ENCODE measurements at places on chromosomes 1 and 21.

- no peak overlapping the region for H3K4me3 ChIP-seq
Measured at GRCh38 chr21:29641635-29642550, 297.9 kb downstream of the GRIK1 start.

- H3K27ac ChIP-seq = no peak overlapping the region
- H3K4me1 ChIP-seq = peaks cover 2% of the 10 kb centered on the region
- DNase-seq = no peak
- H3K36me3 ChIP-seq = no peaks in the 10 kb centered on the region
- no peaks in the 10 kb centered on the region for H3K27me3 ChIP-seq
Measured at GRCh38 chr1:74193908-74194307, 4.1 kb downstream of the LRRIQ3 start.

DNA sequence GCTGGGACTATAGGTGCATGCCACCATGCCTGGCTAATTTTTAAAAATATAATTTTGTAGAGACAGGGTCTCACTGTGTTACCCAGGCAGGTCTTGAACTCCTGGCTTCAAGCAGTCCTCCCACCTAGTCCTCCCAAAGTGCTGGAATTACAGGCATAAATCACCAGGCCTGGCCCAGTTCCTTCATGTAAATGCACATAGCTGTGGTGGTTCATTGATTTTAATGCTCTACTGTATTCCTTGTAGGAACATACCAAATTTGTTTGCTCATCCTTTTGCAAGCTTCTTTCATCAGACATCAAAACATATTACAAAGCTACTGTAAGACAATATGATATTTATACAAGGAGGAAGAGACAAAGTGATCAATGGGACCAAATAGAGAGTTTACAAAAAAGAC lies 237.5 kb upstream of the ESRRG start:
- no peak overlapping the region for H3K4me3 ChIP-seq
- DNase-seq = no peak
- H3K27ac ChIP-seq = no peak overlapping the region
- H3K4me1 ChIP-seq = no peaks in the 10 kb centered on the region
- H3K27me3 ChIP-seq = no peaks in the 10 kb centered on the region
- H3K36me3 ChIP-seq = no peaks in the 10 kb centered on the region

- DNase-seq = no peak
- H3K36me3 ChIP-seq = no peaks in the 10 kb centered on the region
- no peaks in the 10 kb centered on the region for H3K27me3 ChIP-seq
Measured at GRCh38 chr1:6600410-6601048, 2.1 kb downstream of the KLHL21 start.

- H3K4me3 ChIP-seq = no peak overlapping the region
Measured at GRCh38 chr1:6037338-6037762, 8.3 kb upstream of the KCNAB2 start.

- H3K27ac ChIP-seq = no peak overlapping the region
- no peak for DNase-seq
- H3K27me3 ChIP-seq = no peaks in the 10 kb centered on the region
- no peak overlapping the region for H3K4me3 ChIP-seq
- no peaks in the 10 kb centered on the region for H3K4me1 ChIP-seq
- H3K36me3 ChIP-seq = no peaks in the 10 kb centered on the region
Measured at GRCh38 chr1:66380452-66381212, 153.3 kb upstream of the SGIP1 start.

GRCh38 chr1:209692296-209692695 lies 12.3 kb upstream of the HSD11B1 start:
- no peaks in the 10 kb centered on the region for H3K27me3 ChIP-seq
- no peak overlapping the region for H3K27ac ChIP-seq
- no peak for DNase-seq
- no peaks in the 10 kb centered on the region for H3K36me3 ChIP-seq

DNA sequence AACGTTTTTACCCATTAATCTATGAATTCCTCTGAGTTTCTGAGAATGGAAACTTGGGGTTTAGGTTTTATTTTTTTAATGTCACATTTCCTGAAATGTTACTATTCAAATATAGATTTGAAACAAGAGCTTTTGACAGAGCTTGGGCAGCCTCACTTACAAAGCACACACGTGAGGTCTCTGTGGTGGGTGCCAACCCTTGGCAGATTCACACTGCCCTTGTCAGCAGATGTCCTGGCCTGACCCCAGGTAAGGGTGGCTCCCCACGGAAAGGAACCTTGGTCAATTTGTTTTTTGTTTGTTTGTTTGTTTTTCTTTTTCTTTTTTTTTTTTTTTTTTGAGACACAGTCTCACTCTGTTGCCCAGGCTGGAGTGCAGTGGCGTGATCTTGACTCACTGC lies 53.5 kb downstream of the FAAP20 start:
- H3K27ac ChIP-seq = no peak overlapping the region
- no peaks in the 10 kb centered on the region for H3K27me3 ChIP-seq
- H3K4me1 ChIP-seq = no peaks in the 10 kb centered on the region
- peak; percentile 6 for DNase-seq
- H3K4me3 ChIP-seq = no peak overlapping the region

- H3K4me1 ChIP-seq = no peaks in the 10 kb centered on the region
- no peak for DNase-seq
- no peak overlapping the region for H3K4me3 ChIP-seq
- no peaks in the 10 kb centered on the region for H3K27me3 ChIP-seq
- no peak overlapping the region for H3K27ac ChIP-seq
Measured at GRCh38 chr1:161335796-161336195, 21.6 kb downstream of the SDHC start.

GRCh38 chr1:188551176-188551575 lies 1722.4 kb downstream of the PLA2G4A start:
- no peak overlapping the region for H3K27ac ChIP-seq
- no peaks in the 10 kb centered on the region for H3K27me3 ChIP-seq
- no peak for DNase-seq

DNA sequence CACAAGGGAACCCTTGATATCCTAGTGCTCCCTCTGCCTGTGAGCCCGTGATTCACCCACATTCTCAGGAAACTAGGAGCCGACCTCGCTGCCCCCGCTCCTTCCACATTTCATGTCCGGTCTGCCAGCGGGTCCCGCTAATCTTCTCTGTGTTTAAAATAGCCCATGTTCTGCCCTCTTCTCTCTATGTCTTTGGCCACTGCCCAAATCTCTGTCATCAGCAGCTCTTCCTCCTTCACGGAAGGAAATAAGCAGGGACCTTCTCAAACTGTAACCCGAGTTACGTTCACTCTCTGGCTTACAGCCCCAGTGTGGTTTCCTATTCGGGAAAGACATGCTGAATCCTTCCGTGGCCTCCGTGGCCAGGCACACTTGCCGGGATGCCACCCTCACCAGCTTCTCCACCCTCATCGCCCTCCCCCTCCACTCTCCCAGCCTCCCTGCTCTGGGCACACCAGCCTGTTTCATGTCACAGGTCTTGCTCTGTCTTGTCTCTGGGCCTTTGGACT lies 21.1 kb upstream of the UBXN10 start:
- no peak overlapping the region for H3K4me3 ChIP-seq
- DNase-seq = no peak
- H3K36me3 ChIP-seq = no peaks in the 10 kb centered on the region
- no peak overlapping the region for H3K27ac ChIP-seq
- no peaks in the 10 kb centered on the region for H3K27me3 ChIP-seq

- H3K27me3 ChIP-seq = no peaks in the 10 kb centered on the region
- no peak for DNase-seq
- no peaks in the 10 kb centered on the region for H3K36me3 ChIP-seq
- H3K4me3 ChIP-seq = no peak overlapping the region
- H3K4me1 ChIP-seq = no peaks in the 10 kb centered on the region
- no peak overlapping the region for H3K27ac ChIP-seq
Measured at GRCh38 chr1:14367451-14367850, 231.0 kb upstream of the KAZN start.

DNA sequence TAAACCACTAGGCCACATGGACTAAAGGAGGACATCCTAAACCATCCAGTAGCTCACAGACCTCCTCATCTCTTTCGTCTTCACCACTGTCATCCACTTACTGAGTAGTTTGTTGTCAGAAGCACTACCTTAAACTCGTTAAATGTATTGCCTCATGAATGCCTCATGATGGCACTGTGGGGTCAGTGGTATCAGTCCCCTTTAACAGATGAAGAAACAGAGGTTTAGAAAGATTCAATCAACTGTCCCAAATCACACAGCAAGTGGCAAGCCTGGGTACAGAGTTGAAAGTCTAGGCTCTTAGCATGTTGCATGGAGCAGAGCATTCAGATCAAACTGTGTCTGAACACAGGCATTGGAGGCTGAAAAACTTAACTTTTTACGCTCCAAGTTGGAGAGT lies 183.6 kb upstream of the KIAA0040 start:
- no peak overlapping the region for H3K27ac ChIP-seq
- no peak for DNase-seq
- no peaks in the 10 kb centered on the region for H3K4me1 ChIP-seq
- no peaks in the 10 kb centered on the region for H3K27me3 ChIP-seq
- H3K36me3 ChIP-seq = no peaks in the 10 kb centered on the region
- no peak overlapping the region for H3K4me3 ChIP-seq

DNA sequence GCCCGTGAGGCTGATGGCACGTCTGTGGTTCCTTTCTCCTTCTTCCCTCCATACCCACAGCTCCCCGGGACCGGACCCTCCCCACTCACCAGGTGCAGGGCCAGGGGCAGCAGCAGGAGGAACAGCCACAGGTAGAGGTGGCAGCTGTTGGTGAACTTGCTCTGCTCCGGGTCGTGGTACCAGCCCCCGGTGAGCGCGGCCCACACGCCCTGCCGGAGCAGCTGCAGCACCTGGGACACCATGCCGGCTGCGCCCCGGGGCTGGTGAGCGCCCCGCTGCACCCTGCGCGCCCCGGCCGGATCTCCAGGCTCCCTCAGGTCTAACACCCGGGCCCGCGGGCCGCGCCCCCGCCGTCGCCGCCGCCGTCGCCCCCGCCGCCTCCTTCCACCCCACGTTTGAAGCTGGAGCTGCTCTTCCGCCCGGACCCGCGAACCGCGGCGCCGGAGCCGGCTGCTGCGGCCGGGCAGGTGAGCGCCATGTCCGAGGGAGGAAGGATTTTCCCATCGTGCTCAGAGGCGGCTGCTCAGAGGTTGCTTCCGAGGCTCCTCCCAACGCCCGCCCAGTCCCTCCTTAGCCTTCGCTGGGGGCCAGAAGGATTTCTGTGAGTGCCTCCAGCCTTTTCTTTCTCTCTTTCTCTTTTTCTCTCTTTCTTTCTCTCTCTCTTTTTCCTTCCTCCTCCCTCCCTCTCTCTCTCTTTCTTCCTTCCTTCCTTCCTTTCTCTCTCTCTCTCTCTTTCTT lies at the start of gene PCNX2:
TSS of gene PCNX2 (minus strand) at position 489 of the 738 bp plus-strand sequence. CDS start at position 242, 247 bp downstream.
- H3K36me3 ChIP-seq = no peaks in the 10 kb centered on the region
- peak within 1 kb of the TSS; percentile 76 for H3K4me3 ChIP-seq
- DNase-seq = peak; percentile 74
- no peaks in the 10 kb centered on the region for H3K27me3 ChIP-seq
- no peak within 1 kb of the TSS for H3K27ac ChIP-seq

GRCh38 chr1:226574591-226575435 lies 26.2 kb downstream of the STUM start:
- no peaks in the 10 kb centered on the region for H3K4me1 ChIP-seq
- no peaks in the 10 kb centered on the region for H3K27me3 ChIP-seq
- H3K36me3 ChIP-seq = no peaks in the 10 kb centered on the region
- H3K27ac ChIP-seq = no peak overlapping the region

GRCh38 chr1:98732985-98733781 lies 71.7 kb downstream of the SNX7 start:
- H3K27ac ChIP-seq = no peak overlapping the region
- H3K36me3 ChIP-seq = no peaks in the 10 kb centered on the region
- H3K4me1 ChIP-seq = no peaks in the 10 kb centered on the region

DNA sequence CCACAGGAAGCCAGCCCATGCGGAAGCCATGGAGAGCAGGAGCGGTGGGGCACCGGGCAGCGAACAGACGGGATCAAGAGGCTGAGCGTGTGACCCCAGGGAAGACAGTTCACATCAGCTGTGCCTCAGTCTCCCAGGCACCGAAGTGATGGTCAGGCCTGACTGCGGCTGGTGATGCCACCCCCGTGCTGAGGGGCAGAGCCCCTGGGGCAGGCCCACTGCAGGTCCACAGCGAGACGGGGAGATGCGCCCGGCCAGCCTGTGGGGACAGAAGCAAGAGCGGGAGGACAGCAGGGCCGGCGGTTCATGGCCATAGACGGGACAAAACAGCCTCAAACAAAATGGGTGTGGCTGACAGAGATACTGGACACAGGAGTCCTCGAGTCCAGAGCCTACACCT lies 93.8 kb downstream of the RIPK4 start:
- no peak overlapping the region for H3K4me3 ChIP-seq
- H3K36me3 ChIP-seq = no peaks in the 10 kb centered on the region
- H3K27me3 ChIP-seq = no peaks in the 10 kb centered on the region
- DNase-seq = no peak
- H3K27ac ChIP-seq = no peak overlapping the region
- no peaks in the 10 kb centered on the region for H3K4me1 ChIP-seq

- H3K36me3 ChIP-seq = no peaks in the 10 kb centered on the region
- peaks cover 1% of the 10 kb centered on the region for H3K27me3 ChIP-seq
- peak overlapping the region; percentile 74 for H3K4me3 ChIP-seq
- H3K4me1 ChIP-seq = peaks cover 5% of the 10 kb centered on the region
- no peak overlapping the region for H3K27ac ChIP-seq
Measured at GRCh38 chr1:10475510-10475909, 760 bp downstream of the PEX14 start.

DNA sequence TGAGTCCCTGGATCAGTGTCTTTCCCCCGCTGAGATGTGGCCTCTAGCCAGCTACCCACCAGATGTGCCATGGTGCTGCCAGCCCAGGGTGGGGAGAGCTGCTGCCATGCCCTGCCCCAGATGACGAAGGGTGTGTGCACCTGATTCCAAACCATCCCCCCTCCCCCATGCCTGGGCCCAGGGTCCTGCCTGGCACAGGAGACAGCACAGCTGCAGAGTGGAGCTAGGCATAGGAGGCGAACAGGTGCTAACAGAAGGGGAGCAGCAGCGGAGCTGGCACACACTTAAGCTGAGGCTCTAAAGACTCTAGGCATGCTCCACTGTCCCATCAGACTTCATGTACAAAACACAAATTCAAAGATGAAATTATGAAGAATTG lies 9.0 kb upstream of the LDLRAP1 start:
- no peaks in the 10 kb centered on the region for H3K27me3 ChIP-seq
- H3K27ac ChIP-seq = no peak overlapping the region
- no peak overlapping the region for H3K4me3 ChIP-seq
- H3K4me1 ChIP-seq = no peaks in the 10 kb centered on the region

DNA sequence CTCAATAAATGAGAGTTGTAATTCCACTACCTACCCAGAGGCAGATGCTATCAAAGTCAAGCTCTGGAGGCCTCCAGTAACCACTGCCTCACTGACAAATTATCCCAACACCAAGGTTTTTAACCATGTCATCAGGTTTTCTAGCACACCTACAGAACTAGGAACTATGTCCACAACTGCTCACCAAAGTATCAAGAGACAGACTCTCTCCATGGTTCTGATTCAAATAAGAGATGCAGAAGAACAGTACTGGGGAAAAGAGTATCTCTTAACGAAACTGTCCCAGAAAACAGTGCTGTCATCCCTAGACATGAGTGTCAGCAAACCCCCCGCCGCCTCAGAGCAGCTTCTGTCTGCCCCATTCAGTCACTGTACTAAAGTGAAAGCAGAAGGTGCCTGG lies 301.7 kb downstream of the OMA1 start:
- DNase-seq = no peak
- no peak overlapping the region for H3K4me3 ChIP-seq
- H3K36me3 ChIP-seq = no peaks in the 10 kb centered on the region
- no peaks in the 10 kb centered on the region for H3K4me1 ChIP-seq
- no peak overlapping the region for H3K27ac ChIP-seq
- H3K27me3 ChIP-seq = peaks cover 2% of the 10 kb centered on the region
